Foreskin keratinocyte (primary cell): ENCODE measurements at places on chromosomes 1 and 21. TPM values are rescaled to one million over a fixed set of nuclear protein-coding genes. Genes with fewer than 3 reads are reported as not detected.

The HAO2 gene
- not detected in 2 replicates for total RNA-seq

The PPFIA4 gene
- 0.25 and 0.99 TPM in 2 replicates for total RNA-seq

The GRIK3 gene
- not detected in 2 replicates for total RNA-seq

The GNAT2 gene
- not detected in 2 replicates for total RNA-seq

DNA sequence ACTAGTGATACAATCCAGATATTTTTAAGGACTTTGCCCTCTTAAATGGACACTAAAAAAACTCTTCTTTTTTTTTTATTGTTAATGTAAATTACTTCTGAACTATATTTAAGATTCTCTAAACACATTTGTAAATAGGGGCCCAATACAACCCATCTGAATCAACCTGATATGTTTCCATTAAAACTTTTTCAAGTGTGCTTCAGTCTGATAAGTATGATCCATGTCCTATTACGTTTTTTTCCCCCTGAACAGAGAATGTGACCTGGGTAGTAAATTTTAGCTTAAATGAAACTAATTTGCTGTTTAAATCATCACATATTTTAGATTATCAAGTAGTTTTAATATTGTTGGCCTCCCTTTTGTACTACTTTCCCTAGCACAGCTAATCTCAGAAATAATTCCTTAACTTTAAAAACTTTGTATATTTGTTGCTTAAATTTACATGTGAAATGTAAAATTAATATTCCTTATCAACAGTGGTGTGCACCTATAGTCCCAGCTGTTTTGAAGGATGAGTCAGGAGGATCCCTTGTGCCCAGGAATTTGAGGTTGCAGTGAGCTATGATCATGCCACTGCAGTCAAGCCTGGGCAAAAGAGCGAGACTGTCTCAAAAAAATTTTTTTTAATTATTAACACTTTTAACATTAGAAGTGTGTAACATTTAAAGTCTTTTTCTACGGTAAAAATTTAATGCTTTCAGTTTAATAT, 3.0 kb upstream of the PKN2 start:
- peak; percentile 52 for DNase-seq

- DNase-seq: no peak
Measured at GRCh38 chr1:205528887-205529825, 24.7 kb downstream of the CDK18 start.

- no peak for DNase-seq
Measured at GRCh38 chr1:30446095-30446494, 277.3 kb downstream of the MATN1 start.

- no peak for DNase-seq
Measured at GRCh38 chr1:205986861-205987260, 16.3 kb downstream of the RAB7B start.

DNA sequence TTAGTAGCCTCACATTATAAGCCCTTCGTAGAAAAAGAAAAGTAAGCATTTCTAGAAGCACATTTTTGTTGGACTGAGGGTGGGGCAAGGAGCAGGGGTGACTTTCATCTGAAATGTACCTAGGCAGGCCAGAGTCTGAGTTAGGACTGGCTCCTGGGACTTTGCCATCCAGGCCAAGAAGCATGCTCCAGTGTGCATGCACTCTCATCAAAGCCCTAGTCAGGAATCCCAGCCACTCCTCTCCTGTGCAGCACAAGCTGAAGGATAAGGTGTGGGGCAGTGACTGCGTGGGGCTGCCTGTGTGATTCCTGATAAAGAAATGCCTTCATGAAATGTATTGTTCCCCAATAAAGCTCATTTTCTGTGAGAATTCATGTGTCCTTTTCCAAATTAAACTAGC, 88.2 kb downstream of the GFI1 start:
- DNase-seq: no peak

DNA sequence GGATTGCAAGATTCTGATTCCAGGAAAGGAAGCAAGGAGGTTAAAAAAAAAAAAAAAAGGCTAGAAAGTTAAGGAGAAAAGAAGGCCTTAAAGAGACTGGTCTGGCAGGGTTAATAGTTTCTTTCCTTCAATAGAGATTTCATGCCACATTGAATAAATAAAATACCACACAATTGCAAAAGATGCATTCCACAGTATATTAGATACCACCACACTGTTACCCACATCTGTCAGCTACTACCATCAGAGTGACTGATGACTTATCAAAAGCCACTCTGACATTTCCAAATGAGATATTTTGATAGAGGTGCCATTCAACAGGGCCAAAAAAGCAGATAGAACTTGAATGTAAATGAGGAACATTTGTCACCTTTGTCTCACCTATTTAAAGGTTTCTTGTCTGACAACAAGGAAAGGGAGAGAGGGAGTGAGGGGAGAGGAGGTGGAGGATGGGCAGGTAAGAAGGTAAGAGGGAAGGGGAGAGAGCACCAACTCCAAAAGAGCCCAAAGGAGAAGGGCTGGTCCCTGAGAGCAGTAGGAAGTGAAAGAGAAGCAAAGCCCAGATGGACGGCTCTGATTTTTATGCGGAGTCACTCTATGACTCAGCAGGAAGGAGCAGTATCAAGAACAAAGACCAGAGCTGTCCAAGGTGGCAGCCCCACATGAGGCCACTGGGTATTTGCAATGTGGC, 38.3 kb downstream of the LRRN2 start:
- DNase-seq: peak; percentile 62

DNA sequence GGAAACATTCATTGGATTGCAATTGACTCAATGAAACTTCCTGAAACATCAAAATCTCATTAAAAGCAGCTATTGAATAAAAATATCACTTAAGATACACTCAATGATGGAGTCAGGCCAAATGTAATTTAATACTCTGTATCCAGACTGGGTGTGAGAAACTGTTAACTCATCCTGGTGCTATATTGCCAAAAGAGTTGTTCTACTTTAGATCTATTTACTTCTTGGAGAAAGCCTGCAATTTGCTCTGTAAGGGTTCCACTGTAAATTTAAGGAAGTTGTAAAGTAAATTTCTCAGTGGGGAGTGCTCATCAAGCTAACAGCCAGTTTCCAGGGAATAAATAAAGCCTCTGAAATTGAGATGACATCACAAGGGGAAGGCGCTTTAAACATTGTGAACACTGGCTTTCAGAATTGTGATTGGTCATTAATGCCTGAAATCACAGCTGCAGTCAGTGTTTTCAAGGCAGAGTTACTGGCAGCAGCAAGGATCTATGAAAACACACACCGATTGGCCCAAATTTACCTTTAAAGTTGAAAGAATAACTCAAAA, 91.4 kb downstream of the OLFM3 start:
- DNase-seq: no peak

DNA sequence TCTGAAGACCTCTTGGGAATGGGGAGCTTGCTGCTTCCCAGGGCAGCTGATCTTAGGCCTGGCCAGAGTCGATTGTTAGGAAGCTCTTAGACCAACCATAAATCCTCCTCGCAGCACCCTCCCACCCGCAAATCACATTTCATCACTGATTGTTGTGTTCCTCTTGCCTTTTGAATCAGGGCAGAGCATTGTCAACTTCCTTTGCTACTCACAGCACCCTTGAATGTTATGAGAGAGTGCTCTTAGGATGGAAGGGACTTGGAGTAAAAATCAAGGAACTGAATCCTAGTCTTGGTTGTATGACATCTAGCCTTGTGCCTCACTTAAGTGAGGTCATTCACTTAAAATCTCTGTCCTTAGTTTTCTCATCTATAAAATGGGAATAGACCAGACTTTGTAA, 3.0 kb downstream of the VASH2 start:
- DNase-seq: no peak

DNA sequence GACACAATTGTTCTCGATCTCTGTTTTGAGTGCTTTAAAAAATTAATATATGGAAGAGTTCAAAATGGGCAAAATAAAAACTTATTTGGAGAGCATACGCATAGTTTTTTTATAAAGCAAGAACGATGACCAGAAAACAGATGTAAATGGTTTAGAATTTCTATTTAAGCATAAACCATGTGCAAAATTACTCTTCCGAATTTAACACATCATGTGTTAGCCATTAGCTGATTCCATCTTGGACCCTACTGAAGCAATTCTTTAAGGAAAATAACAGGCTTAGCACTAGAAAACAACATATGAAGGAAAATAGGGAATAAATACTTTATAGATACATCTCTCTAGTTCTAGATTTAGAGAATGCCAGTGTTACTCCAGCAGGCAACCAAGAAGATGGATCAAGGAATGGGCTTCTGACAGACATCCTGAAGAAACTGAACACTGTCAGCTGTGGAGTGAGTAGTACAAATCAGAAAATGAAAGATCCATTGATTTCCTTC, 26.7 kb downstream of the CDC7 start:
- DNase-seq: no peak

- no peak for DNase-seq
Measured at GRCh38 chr1:23184212-23184934, 15.7 kb upstream of the LUZP1 start.

DNA sequence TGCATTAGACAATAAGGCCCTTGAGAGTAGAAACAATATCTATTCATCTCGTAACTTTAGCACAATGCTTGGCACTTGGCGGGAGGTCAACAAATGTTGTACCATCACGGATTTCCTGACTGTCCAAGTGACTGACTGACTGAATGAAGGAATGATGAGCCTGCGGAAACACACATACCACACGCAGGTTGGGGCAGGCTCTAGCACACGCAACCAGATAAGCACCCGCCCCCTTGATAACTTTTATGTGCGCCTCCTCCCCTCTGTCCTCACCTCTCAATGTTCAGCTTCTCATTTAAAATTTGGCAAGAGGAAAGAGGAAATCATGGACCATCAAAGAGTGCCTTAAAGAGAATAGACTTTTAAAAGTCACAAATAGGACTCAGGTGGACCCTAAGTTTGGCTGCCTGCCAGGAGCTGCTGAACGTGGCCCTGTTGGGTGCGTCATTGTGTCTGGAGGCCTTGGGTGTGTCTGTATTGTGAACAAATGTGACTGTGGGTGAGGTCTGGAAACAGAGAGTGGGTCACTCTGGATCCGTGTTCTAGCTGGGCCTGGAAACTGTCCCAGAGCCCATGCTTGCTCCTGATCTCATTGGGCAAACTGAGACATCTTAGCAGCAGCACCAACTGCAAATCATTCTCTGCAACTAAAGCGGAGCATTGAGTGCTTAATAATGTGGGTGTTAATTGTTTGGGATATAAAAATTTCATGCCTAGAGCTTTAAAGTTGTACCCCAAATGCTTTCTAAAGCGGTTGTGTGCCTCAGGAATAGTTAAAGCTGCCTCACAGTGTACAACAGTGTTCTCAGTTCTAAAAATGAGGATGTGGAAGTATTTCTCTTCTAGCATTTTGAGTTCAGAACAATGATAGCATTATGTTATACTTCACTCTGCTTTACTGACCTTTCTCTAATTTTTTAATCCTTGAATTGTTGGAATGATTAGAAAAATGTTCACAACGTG, 47.6 kb upstream of the ABCG1 start:
- peak; percentile 94 for DNase-seq

DNA sequence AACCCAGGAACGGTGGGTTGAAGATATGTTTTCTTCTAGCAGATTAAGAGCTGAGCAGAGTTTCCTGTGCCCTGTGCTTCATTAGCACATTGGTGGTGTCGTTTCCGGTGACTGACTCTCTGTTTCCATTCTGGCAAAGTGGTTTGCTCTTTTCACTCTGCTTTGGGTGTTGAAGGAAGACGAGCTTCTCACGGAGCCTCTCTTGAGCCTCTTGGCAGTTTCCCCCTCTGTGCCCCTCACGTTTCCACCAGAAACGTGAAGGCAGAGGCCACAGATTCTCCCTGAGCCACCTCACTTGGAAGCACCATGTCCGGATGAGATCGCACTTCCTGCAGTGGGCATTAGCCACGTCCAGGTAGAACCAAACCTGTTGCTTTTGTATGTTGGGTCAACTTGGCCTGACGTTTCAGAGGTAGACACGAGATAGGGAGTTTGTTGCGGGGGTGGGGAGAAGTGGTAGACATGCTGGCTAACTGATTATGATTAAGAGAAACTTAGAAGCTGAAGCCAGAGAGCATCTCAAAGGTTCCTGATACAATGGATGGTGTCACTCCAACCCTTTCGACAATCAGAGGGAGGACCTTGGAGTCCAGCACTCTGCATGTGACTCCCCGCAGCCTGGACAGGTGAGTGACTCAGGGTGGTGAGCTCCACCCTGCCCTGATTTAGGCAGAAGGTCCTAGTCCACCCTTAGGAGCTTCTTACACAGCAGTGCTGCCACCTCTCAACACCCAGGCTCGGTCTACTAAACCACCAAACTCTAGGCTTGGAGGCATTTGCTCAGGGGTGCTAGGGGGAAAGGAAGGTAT, at the start of gene LAX1:
TSS of gene LAX1 (plus strand) at position 155 of the 809 bp plus-strand sequence. CDS start at position 538, 383 bp downstream.
- no peak for DNase-seq

- DNase-seq: no peak
Measured at GRCh38 chr1:172950528-172950927, 100.2 kb downstream of the TNFSF18 start.

GRCh38 chr21:32360401-32360975, 32.3 kb downstream of the URB1 start:
- DNase-seq: peak; percentile 28

- DNase-seq: no peak
Measured at GRCh38 chr1:15684042-15684461, at the start of gene PLEKHM2. PLEKHM2 (plus strand) TSS chr1:15684320; CDS start chr1:15684559, 239 bp downstream.

DNA sequence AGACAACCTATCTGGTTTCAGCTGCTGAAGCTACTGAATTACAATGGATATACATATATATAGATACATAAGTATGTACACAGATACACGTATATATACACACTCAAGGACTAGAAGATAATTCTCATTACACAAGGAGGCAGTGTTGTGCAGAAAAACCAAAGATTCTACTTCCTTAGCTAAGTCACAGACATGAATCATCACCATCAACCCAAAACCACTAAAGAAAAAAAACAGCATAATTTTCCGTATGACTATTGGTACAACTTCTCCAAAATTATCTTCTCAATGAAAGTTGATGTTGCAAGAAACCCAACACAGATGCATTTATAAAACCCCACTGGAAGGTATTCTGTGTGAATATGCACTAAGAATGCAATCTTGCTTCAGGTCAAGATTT, 36.8 kb upstream of the RPF1 start:
- DNase-seq: peak; percentile 85

- DNase-seq: no peak
Measured at GRCh38 chr1:33057095-33057494, 20.4 kb upstream of the AK2 start.
